PC-9 (cell line): ENCODE measurements at places on chromosomes 4 and X. TPM values are rescaled to one million over a fixed set of nuclear protein-coding genes. Genes with fewer than 3 reads are reported as not detected.

Gene H2BW2
- not detected in 2 replicates for total RNA-seq

DNA sequence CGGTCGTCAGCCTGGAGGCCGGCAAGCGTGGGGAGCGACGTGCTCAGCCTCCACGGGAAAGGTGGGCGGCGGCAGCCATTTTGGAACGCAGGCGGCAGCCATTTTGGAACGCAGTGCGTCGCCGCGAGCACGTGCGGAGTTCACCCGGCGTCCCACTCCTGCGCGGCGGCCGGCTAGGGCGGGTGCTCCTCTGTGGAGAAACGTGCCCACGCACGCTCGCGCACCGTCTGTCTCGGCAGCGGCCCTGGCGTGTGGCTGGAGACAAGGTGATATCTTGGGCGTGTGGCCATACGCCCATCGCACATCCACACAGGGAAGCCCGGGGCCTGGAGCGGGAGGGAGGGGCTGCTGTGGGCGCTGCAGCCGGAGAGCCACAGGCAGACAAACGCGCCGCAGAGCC, 21.1 kb downstream of the CPLX1 start:
- no peak for DNase-seq

GRCh38 chrX:134174273-134174660, 62.7 kb upstream of the CCDC160 start:
- DNase-seq, result no peak

Gene KCND1
- 1.2 and 2.2 TPM in 2 replicates for total RNA-seq

GRCh38 chr4:94931626-94932025, 173.9 kb downstream of the BMPR1B start:
- DNase-seq, result no peak

Gene PPP1R2C
- total RNA-seq, result not detected in 2 replicates

DNA sequence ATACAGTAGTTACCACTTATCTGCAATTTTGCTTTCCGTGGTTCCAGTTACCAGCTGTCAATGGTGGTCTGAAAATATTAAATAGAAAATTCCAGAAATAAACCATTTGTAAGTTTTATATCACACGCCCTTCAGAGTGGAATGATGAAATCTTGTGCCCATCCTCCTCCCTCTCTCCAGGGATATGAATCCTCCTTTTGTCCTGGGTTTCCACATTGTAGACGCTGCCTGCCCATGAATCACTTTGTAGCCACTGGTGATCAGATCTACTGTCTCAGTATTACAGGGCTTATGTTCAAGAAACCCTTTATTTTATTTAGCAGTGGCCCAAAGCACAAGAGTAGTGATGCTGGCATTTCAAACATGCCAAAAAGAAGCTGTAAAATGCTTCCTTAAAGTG, 198.6 kb downstream of the KCNIP4 start:
- no peak for DNase-seq

Gene PPARGC1A
- not detected in 2 replicates for total RNA-seq

DNA sequence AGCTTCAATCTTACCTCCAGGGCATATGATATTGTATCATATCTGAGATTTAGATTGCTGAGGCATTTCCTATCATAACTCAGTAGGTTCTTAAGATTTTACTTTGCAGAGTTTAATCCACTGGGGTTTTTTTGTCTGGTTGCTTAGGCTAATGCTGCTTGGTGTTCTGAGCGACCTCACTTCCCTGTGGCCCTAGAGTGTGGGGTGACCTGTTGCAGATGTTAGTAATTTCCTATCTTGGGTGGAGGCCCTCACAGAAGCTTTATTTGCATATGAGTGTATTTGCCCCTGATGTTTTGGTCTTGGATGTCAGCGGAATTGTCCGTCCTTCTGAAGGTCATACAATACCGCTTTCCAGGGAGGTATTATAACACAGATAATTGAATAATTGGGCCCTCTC, 137.1 kb downstream of the NDST3 start:
- no peak for DNase-seq

- DNase-seq, result peak; percentile 54
Observed at GRCh38 chr4:118280501-118281218, 72.1 kb downstream of the PRSS12 start.
